ENCODE measurements at places on chromosomes 3 and 15. TPM values are rescaled to one million over a fixed set of nuclear protein-coding genes. Genes with fewer than 3 reads are reported as not detected.

CHRFAM7A gene
- total RNA-seq: 3.0 TPM

TMEM108 gene
- 2.4 TPM for total RNA-seq

CLDN11 gene
- 77.7 TPM for total RNA-seq

CCDC39 gene
- total RNA-seq: under 0.01 TPM

EID1 gene
- total RNA-seq: 136 TPM

SAMD7 gene
- total RNA-seq: not detected

GLDN gene
- total RNA-seq: under 0.01 TPM

SAXO2 gene
- total RNA-seq: not detected

DHFR2 gene
- total RNA-seq: 1.5 TPM

SHC4 gene
- total RNA-seq: 1.3 TPM

DNAJA4 gene
- total RNA-seq: 3.0 TPM

GRAMD2A gene
- total RNA-seq: 1.1 TPM

IL17RD gene
- total RNA-seq: 31.3 TPM

ZNF774 gene
- total RNA-seq: 1.5 TPM

VEPH1 gene
- 14.8 TPM for total RNA-seq

IQCF5 gene
- not detected for total RNA-seq

SKOR1 gene
- total RNA-seq: 0.25 TPM

DUOX1 gene
- total RNA-seq: not detected

TASOR gene
- total RNA-seq: 37.8 TPM

CHSY1 gene
- 21.8 TPM for total RNA-seq

RTP1 gene
- not detected for total RNA-seq

LDHAL6B gene
- not detected for total RNA-seq

ALPK3 gene
- total RNA-seq: 15.3 TPM

BFSP2 gene
- not detected for total RNA-seq

CPB1 gene
- total RNA-seq: not detected

PLA2G4D gene
- total RNA-seq: not detected

ERC2 gene
- 1.8 TPM for total RNA-seq

DTWD1 gene
- total RNA-seq: 6.5 TPM

SCAANT1 gene
- not detected for total RNA-seq

SLC6A20 gene
- total RNA-seq: 2.4 TPM

VIPR1 gene
- not detected for total RNA-seq

SUCNR1 gene
- 2.0 TPM for total RNA-seq

RPL22L1 gene
- total RNA-seq: 163 TPM

CCDC13 gene
- total RNA-seq: 0.25 TPM

DISP2 gene
- 0.38 TPM for total RNA-seq

SLC22A14 gene
- 0.16 TPM for total RNA-seq

MED12L gene
- total RNA-seq: 0.49 TPM

PLSCR2 gene
- not detected for total RNA-seq

MEX3B gene
- 11.2 TPM for total RNA-seq

P2RY13 gene
- total RNA-seq: not detected

KLHL25 gene
- total RNA-seq: 7.8 TPM

NUP210 gene
- 31.4 TPM for total RNA-seq

PTH1R gene
- total RNA-seq: 16.1 TPM

C3orf33 gene
- 0.81 TPM for total RNA-seq

SCAMP5 gene
- total RNA-seq: 11.5 TPM

ST8SIA2 gene
- total RNA-seq: 0.49 TPM

CHRNA7 gene
- 1.4 TPM for total RNA-seq

FEM1B gene
- 28.9 TPM for total RNA-seq

STRIT1 gene
- total RNA-seq: not detected

Data from mesangial cell (primary cell).